ENCODE measurements at places on chromosomes 4 and X.

DNA sequence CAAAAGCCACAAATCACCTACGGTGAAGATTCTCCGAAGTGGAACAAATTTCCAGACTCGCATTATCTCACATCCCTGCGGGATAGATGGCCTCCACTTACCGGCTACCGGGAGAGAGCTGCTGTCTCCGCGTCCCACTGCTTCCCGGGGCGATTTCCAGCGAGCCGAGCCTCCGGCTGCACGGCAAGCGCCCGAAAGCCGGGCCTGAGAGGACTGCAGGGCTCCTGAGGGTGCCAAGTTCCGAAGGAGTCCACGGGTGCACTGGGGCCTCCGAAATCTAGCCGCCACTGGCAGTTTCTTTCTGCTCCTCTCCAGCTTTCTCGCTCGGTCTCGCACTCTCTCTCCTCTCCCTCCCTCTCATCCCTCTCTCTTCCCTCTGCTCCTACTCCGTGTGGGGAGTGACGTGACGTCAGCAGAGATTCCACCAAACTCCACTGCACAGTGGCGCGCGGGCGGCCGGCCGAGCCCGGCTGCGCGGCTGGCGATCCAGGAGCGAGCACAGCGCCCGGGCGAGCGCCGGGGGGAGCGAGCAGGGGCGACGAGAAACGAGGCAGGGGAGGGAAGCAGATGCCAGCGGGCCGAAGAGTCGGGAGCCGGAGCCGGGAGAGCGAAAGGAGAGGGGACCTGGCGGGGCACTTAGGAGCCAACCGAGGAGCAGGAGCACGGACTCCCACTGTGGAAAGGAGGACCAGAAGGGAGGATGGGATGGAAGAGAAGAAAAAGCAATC lies 14.0 kb upstream of the PITX2 start:
- H3K4me3 ChIP-seq, result no peak overlapping the region
- H3K4me1 ChIP-seq, result peaks cover 12% of the 10 kb centered on the region
- H3K27me3 ChIP-seq, result peaks cover 90% of the 10 kb centered on the region

GRCh38 chr4:118035309-118035708 lies 1.0 kb downstream of the NDST3 start:
- H3K4me1 ChIP-seq, result peaks cover 6% of the 10 kb centered on the region
- no peak overlapping the region for H3K4me3 ChIP-seq
- H3K36me3 ChIP-seq, result peaks cover 3% of the 10 kb centered on the region
- no peak overlapping the region for H3K27ac ChIP-seq

DNA sequence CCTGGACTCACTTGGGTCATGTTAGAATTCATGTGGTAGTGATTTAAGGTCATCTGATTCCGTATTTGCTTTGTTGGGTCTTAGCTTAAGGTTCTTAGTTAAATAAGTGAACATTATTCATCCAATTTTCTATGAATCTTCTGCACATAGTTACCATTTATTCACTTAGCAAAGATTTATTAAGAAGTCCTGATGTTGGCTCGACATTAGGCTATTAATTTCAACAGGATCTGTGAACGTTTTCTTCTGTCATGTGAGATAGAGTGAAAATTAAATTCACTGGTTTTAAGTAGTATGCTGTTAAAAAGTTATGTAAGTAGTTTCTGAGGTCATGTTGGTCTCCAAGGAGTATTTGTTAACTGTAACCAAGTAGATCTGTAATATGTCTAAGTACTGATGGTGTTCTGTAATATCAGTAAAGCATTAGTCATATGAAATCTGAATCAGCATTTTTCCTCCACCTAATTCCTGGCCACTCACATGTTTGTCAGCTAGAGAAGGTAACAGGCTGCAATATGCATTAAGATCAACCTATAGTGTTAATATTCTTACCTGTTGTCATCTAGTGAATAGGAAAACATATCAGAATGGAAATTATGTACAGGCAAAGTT lies 155.6 kb downstream of the PCDH7 start:
- no peaks in the 10 kb centered on the region for H3K4me1 ChIP-seq
- H3K4me3 ChIP-seq, result no peak overlapping the region
- H3K27me3 ChIP-seq, result no peaks in the 10 kb centered on the region

GRCh38 chr4:159016593-159017024 lies 86.3 kb upstream of the RAPGEF2 start:
- DNase-seq, result no peak
- no peak overlapping the region for H3K27ac ChIP-seq
- no peaks in the 10 kb centered on the region for H3K36me3 ChIP-seq

DNA sequence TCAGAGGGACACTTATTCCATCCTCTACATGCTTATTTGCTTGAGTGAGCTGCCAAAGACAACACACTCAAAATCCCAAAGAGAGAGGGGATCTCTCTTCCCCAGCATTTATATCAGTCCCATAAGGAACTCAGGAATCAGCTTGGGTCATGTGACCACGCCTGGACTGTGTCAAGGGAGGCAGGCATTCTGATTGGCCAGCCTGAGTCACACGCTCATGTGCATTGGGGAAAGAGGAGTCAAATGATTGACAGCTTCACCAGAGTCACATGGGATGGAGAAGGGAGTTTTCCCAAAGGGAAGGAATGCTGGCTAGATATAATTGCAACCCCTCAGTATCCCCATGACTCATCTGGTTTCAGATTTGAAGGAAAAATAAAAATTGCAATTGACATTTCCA lies 49.0 kb downstream of the RWDD4 start:
- H3K27me3 ChIP-seq, result no peaks in the 10 kb centered on the region
- no peak overlapping the region for H3K27ac ChIP-seq
- no peaks in the 10 kb centered on the region for H3K4me1 ChIP-seq
- H3K4me3 ChIP-seq, result no peak overlapping the region

GRCh38 chrX:149539283-149540130 lies 1.3 kb upstream of the EOLA1 start:
- DNase-seq, result peak; percentile 91
- H3K27me3 ChIP-seq, result peaks cover 12% of the 10 kb centered on the region

DNA sequence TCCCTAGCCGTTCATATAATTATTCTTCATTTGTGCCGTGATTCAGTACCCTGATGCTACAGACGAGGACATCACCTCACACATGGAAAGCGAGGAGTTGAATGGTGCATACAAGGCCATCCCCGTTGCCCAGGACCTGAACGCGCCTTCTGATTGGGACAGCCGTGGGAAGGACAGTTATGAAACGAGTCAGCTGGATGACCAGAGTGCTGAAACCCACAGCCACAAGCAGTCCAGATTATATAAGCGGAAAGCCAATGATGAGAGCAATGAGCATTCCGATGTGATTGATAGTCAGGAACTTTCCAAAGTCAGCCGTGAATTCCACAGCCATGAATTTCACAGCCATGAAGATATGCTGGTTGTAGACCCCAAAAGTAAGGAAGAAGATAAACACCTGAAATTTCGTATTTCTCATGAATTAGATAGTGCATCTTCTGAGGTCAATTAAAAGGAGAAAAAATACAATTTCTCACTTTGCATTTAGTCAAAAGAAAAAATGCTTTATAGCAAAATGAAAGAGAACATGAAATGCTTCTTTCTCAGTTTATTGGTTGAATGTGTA lies 7.0 kb downstream of the SPP1 start:
- H3K4me3 ChIP-seq, result no peak overlapping the region
- no peak for DNase-seq
- no peak overlapping the region for H3K27ac ChIP-seq

DNA sequence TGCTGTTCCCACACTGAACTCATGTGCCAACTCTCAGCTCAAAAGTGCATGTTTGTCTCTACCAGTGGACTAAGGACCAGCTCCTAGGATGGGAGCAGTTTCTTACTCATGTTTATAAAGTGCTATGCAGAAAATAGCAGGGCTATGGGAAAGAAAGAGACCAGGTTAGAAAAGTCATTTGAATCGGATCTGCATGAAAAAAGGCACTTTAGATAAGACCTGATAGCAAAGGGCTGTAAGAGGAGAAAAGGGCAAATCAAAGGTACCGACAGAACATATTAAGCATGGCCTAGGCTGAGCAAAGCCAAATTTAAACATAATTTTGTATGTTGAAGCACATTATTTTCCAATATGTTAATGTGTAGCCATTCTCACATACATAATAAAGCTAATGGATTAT lies 362.3 kb upstream of the ZFP42 start:
- H3K27me3 ChIP-seq, result no peaks in the 10 kb centered on the region
- no peak for DNase-seq
- no peaks in the 10 kb centered on the region for H3K36me3 ChIP-seq
- H3K4me3 ChIP-seq, result no peak overlapping the region
- no peak overlapping the region for H3K27ac ChIP-seq

- no peak for DNase-seq
- H3K4me3 ChIP-seq, result peak within 1 kb of the TSS; percentile 97
- peaks cover 27% of the 10 kb centered on the region for H3K27me3 ChIP-seq
- peaks cover 49% of the 10 kb centered on the region for H3K4me1 ChIP-seq
- peak within 1 kb of the TSS; percentile 97 for H3K27ac ChIP-seq
- peaks cover 3% of the 10 kb centered on the region for H3K36me3 ChIP-seq
Measured at GRCh38 chrX:136647677-136648360, at the start of gene CD40LG. Gene CD40LG, plus strand, starts transcription at chrX:136648158. Its CDS starts 91 bp downstream, at chrX:136648249.

- no peaks in the 10 kb centered on the region for H3K36me3 ChIP-seq
- H3K4me3 ChIP-seq, result no peak overlapping the region
- no peak overlapping the region for H3K27ac ChIP-seq
- H3K27me3 ChIP-seq, result peaks cover 38% of the 10 kb centered on the region
- H3K4me1 ChIP-seq, result no peaks in the 10 kb centered on the region
Measured at GRCh38 chr4:2051086-2051485, 8.0 kb upstream of the NAT8L start.

- no peak overlapping the region for H3K4me3 ChIP-seq
- no peaks in the 10 kb centered on the region for H3K36me3 ChIP-seq
- no peaks in the 10 kb centered on the region for H3K4me1 ChIP-seq
- DNase-seq, result no peak
- H3K27ac ChIP-seq, result no peak overlapping the region
Measured at GRCh38 chr4:7607156-7607910, 172.6 kb upstream of the PSAPL1 start.

GRCh38 chrX:44382871-44383270 lies 39.4 kb upstream of the EFHC2 start:
- H3K4me3 ChIP-seq, result no peak overlapping the region
- peaks cover 21% of the 10 kb centered on the region for H3K27me3 ChIP-seq
- no peak overlapping the region for H3K27ac ChIP-seq
- H3K36me3 ChIP-seq, result no peaks in the 10 kb centered on the region

GRCh38 chr4:172155838-172156345 lies 342.7 kb downstream of the GALNTL6 start:
- H3K27ac ChIP-seq, result no peak overlapping the region
- no peak for DNase-seq
- H3K4me1 ChIP-seq, result no peaks in the 10 kb centered on the region
- no peaks in the 10 kb centered on the region for H3K27me3 ChIP-seq
- H3K36me3 ChIP-seq, result no peaks in the 10 kb centered on the region

GRCh38 chr4:169582203-169582602 lies 30.2 kb downstream of the NEK1 start:
- H3K36me3 ChIP-seq, result no peaks in the 10 kb centered on the region
- no peaks in the 10 kb centered on the region for H3K27me3 ChIP-seq
- DNase-seq, result no peak
- peaks cover 5% of the 10 kb centered on the region for H3K4me1 ChIP-seq
- no peak overlapping the region for H3K4me3 ChIP-seq
- no peak overlapping the region for H3K27ac ChIP-seq

GRCh38 chr4:80340036-80340435 lies 4.5 kb downstream of the CFAP299 start:
- no peak overlapping the region for H3K4me3 ChIP-seq
- H3K36me3 ChIP-seq, result peaks cover 3% of the 10 kb centered on the region
- H3K27me3 ChIP-seq, result peaks cover 10% of the 10 kb centered on the region
- H3K4me1 ChIP-seq, result peaks cover 8% of the 10 kb centered on the region

- H3K4me3 ChIP-seq, result no peak overlapping the region
- DNase-seq, result no peak
- H3K36me3 ChIP-seq, result no peaks in the 10 kb centered on the region
- H3K4me1 ChIP-seq, result no peaks in the 10 kb centered on the region
Measured at GRCh38 chr4:84417997-84418709, 80.9 kb downstream of the NKX6-1 start.

DNA sequence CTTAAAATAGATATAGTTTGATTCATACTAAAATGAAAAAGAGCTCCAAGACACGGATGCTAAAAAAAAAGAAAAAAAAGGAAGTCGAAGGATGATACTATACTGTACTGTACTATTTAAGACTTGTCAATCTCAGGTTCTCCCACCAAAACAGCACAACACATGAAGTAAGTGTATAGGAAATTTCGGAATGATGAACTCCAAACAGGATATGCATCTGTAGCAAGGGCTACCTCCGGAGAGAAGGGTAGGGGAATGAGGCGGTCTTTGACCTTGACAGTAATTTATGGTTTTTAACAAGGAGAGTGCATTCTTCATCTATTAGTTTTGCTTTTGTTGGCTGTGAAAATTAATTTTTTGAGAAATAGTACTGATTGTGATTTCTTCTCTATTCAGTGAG lies 541 bp upstream of the FIP1L1 start:
- H3K27ac ChIP-seq, result peak overlapping the region; percentile 98
- DNase-seq, result no peak
- peaks cover 38% of the 10 kb centered on the region for H3K4me1 ChIP-seq

GRCh38 chr4:41935652-41936021 lies 408 bp downstream of the TMEM33 start:
- peak overlapping the region; percentile 96 for H3K27ac ChIP-seq
- DNase-seq, result peak; percentile 31
- H3K27me3 ChIP-seq, result no peaks in the 10 kb centered on the region

- peaks cover 16% of the 10 kb centered on the region for H3K4me1 ChIP-seq
- H3K36me3 ChIP-seq, result peaks cover 4% of the 10 kb centered on the region
- no peak for DNase-seq
- H3K27ac ChIP-seq, result no peak overlapping the region
- no peaks in the 10 kb centered on the region for H3K27me3 ChIP-seq
Measured at GRCh38 chrX:154371789-154372300, 2.6 kb downstream of the FLNA start.

GRCh38 chr4:127124919-127125318 lies 507.8 kb upstream of the INTU start:
- H3K4me3 ChIP-seq, result no peak overlapping the region
- no peaks in the 10 kb centered on the region for H3K27me3 ChIP-seq
- no peak for DNase-seq
- no peaks in the 10 kb centered on the region for H3K36me3 ChIP-seq
- no peaks in the 10 kb centered on the region for H3K4me1 ChIP-seq
- no peak overlapping the region for H3K27ac ChIP-seq
